ENCODE measurements at places on chromosomes 7 and 10. TPM values are rescaled to one million over a fixed set of nuclear protein-coding genes. Genes with fewer than 3 reads are reported as not detected.

DDX56 gene
- total RNA-seq = 52.4 TPM

HOXA2 gene
- total RNA-seq = 4.0 TPM

SAMD9 gene
- 7.4 TPM for total RNA-seq

NANOS1 gene
- 1.9 TPM for total RNA-seq

PON3 gene
- 1.9 TPM for total RNA-seq

Measured in metanephros (tissue), 2 donors.